ENCODE measurements at places on chromosomes 7 and 10.
A peak's percentile ranks its signal among the peaks of the same experiment; 100 is the strongest.

- DNase-seq = no peak
These were observed 58.8 kb upstream of the AKR1E2 start for GRCh38 chr10:4767033-4767814.

- no peak for DNase-seq
These were observed 15.7 kb downstream of the DNAJB6 start for GRCh38 chr7:157352516-157352915.

GRCh38 chr7:114081606-114082425 lies 163.0 kb upstream of the PPP1R3A start:
- no peak for DNase-seq

GRCh38 chr10:67171970-67172369 lies 246.1 kb downstream of the LRRTM3 start:
- DNase-seq = no peak

DNA sequence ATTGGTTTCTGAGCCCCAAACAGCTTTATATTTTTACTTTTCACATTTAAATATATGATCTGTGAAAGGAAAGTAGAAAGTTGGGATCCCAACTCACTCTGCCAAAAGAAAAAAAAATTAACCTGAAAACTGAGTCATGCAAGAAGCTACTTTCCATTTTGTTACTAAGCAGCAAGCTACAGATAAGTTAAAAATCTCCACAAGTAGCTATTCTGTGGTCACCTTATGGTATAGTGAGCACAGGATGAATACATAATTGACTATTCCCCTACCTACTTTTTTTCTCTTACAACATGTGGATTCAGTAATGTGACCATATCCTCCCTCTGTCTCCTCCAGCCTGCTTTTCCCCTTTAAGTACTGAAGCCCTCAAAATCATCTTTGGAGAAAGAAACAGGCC lies 30.3 kb upstream of the CREB3L2 start:
- no peak for DNase-seq

- DNase-seq = no peak
These were observed 55.7 kb downstream of the RALA start for GRCh38 chr7:39678930-39679709.

- DNase-seq = no peak
These were observed 4.3 kb upstream of the JAKMIP3 start for GRCh38 chr10:132061465-132061864.

- peak; percentile 14 for DNase-seq
These were observed 33.9 kb upstream of the SLC29A3 start for GRCh38 chr10:71285180-71285545.

- peak; percentile 72 for DNase-seq
These were observed 46.6 kb downstream of the CDHR3 start for GRCh38 chr7:106009503-106010226.

DNA sequence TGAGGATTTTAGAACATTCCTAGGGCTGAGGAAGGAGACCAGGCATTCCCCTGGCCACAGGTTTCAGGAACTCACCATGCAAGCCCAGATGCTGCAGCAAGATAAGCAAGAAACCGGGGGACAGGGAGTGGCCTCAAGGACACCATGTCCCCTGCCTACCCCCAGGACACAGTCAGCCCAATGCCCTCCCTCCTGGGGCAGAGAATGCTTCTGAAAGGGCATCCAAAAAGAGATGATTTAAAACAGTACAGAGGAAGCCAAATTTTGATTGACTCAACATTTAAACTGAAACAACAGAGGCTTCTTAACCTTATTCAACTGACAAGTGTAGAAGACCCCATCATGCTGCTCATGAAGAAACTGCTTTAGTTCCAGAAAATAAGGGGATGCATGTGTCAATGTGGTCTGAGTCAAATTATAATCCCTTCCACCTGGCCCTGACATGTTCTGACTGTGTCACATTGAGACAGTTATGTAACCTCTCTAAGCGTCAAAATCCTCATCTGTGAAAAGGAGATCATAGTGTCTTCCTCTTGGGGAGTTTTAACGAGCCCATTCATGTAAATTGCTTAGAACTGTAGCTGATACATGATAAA lies 60.0 kb downstream of the ICA1 start:
- DNase-seq = no peak

DNA sequence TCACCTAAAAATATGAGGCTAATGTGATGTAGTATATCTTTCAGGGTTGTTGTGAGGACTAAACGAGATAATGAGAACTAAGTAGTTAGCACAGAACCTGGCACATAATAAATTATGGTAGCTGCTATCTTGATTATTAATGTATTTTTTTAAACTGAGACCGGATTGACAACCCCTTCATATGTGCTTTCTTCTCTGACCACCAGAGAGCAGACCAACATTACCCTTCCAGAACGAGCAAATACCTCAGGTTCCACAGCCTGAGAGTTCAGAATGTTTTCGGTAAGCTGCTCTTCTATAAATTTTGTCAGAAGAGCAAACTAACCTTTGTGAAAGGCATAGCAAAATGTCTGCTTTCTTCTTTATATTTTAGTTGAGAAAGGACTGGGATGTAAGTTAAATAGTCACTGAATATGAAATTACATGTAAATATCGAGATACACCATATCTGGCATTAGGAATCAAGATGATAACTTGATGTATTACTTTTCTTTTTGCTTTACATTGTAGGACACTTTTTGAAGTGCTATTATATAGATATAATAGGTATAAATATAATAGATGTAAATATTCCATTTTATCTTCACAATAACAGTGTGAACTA lies 13.6 kb upstream of the BPGM start:
- DNase-seq = no peak

- no peak for DNase-seq
These were observed 100.9 kb downstream of the WDR37 start for GRCh38 chr10:1156921-1157614.

DNA sequence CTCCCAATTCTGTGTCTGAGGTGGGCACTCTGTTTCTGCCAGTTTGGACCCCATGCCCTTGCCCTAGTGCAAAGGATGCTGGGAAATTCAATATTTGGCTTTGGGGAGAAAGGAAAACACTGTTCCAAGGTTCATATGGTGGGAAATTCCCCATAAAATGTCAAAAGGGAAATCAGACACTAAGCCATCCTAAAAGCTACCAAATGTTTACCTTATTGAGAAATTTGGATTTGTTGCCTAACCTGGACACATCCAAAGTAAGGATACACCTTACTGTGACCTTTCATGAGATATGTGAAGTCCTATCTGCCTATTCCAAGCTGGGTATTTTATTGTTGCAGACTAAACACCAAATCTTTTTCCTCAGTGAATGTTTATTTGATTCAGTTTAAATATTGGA lies 109.1 kb downstream of the CYP26A1 start:
- DNase-seq = no peak

GRCh38 chr10:13629116-13629515 lies 42.4 kb downstream of the PRPF18 start:
- DNase-seq = no peak

DNA sequence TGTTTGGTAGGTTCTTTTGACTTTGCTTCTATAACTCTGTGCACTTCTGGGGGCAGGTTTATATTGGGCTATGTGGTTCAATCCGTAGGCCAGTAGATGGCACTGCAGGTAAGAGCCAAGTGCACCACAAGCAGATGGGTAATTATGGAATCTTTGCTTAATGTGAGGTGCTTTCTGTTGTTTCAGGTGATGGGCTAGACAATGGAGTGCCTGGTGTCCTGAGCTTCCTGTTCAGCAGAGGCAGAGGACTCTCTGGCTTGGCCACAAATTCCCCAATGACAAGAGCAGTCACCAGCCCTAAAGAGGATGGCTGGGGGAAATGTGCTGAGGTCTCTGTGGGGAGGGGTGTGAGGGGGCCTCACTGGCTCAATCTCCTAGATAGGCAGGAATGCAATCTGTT lies 455.0 kb downstream of the CCSER2 start:
- no peak for DNase-seq

GRCh38 chr7:22675917-22676343 lies 51.1 kb upstream of the IL6 start:
- no peak for DNase-seq

- DNase-seq = no peak
These were observed 7.9 kb downstream of the NXPH1 start for GRCh38 chr7:8441106-8441965.

GRCh38 chr10:114173603-114173920 lies 441 bp downstream of the CCDC186 start:
- DNase-seq = no peak

- no peak for DNase-seq
These were observed 249.8 kb upstream of the HPS1 start for GRCh38 chr10:98696516-98696915.

All from stimulated activated CD8-positive, alpha-beta memory T cell treated with anti-CD3 and anti-CD28 coated beads, Interleukin-4, amount 100 ng/mL, for 24 hours (primary cell).